ENCODE measurements at places on chromosomes 7 and 10. TPM values are rescaled to one million over a fixed set of nuclear protein-coding genes. Genes with fewer than 3 reads are reported as not detected.

DNA sequence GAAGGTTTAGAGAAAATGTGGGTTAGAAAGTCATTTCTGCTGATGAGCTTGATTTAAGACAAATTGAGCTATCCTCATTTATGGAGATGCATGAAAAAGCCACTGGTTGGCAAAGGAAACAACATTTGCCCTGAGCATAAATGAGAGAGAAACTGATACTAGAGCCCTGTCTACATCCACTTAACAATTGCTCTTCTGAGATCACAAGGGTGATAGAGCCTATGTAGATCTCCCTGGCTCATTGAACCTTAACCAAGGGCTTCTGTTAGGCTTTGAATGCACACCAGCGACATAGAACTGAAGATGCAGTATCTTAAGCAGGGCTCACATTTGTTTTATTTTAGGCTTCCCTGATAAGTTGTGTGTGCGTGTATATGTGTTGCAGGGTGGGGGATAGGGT is 35.0 kb downstream of the GPR141 start:
- DNase-seq, result no peak

The LRRD1 gene
- total RNA-seq, result not detected

- DNase-seq, result no peak
Measured at GRCh38 chr7:40804477-40805215, 669.8 kb downstream of the SUGCT start.

The NPC1L1 gene
- not detected for total RNA-seq

The MOGAT3 gene
- not detected for total RNA-seq

GRCh38 chr7:106641416-106641815 is 19.5 kb downstream of the CCDC71L start:
- DNase-seq, result no peak

The C10orf95 gene
- not detected for total RNA-seq

The DNA2 gene
- total RNA-seq, result 2.3 TPM

GRCh38 chr10:124251317-124252065 is 158.1 kb upstream of the CHST15 start:
- DNase-seq, result no peak

GRCh38 chr10:21732067-21732772 is 198.2 kb downstream of the MLLT10 start:
- DNase-seq, result peak; percentile 61

DNA sequence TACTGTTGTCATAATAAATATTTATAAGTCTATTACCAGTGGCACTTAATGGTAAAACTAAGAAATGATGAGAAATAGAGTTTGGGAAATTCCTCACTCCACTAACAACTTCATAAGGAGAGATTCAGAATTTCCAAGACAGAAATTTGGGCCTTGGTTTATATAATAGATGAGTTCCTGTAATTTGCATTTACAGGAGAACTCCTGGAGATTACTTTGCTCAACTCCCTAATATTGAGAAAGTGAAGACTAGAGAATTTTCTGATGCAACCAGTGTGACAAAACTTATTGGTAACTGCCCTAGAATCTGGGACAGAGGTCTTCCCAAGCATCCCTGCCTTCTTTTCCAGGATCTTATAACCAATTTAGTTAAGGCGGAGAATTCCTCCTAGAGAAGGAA is 49.1 kb upstream of the GSAP start:
- DNase-seq, result no peak

The RBP3 gene
- not detected for total RNA-seq

DNA sequence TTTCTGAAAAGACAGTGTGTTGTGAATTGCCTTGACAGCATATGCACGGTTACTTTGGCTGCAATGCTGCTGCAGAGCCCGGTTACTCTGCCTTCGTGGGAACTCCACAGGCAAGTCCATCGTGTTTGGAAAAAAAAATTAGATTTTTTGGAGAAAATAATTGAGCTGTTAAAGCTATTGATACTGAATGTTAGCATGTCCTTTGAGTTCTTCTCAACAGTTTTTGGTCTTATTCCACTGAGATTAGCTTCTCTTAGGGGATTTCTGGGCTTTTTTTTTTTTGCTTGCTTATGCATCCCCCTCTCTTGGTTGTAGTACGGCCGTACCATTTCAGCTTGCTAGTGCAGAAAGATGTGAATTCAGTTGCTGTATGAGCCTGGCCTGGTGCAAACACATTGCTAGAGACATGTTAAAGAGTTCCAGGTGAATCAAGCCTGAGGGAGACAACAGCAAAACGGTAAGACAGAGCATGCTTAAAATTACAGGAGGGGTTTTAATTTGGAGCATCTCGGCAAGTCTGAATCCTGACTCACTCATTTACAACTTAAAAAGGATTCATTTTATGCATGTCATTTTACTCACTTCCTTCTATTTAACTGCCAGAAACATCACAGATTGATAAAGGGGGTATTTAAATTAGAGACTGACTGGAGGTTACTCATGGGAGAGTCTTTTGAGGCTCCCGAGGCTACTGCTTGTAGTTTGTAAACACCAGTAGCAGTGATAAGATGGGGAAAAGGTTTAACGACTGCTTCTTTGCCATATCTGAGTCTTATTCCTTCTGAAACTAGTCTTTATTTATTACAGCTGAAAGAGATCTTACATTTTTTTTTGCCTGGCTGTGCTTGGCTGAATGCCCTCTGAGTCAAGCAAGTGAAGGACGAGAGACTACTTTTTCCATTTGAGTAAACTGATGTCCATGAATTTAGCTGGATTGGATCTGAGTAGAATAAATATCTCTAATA is 113.7 kb downstream of the CDK14 start:
- DNase-seq, result no peak

GRCh38 chr7:81691199-81691821 is 78.5 kb downstream of the HGF start:
- no peak for DNase-seq

GRCh38 chr7:49119706-49120105 is 195.4 kb downstream of the CDC14C start:
- no peak for DNase-seq

DNA sequence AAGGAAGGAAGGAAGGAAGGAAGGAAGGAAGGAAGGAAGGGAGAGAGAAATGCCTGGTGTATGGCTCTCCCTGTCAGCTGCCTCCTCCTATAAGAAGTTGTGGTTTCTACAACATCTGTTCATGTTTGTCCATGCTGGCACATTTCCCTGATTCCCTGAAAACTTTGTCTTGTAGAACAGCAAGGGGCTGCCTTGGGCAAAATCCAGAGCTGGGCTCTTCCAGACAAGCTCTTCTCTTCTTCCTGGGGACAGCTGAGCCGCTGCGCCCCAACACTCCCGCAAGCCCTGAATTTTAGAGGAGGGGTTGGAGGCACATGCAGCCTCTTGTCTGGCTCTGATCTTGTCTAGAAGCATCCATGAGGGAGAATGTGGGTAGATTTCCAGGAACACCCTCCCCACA is 282.0 kb upstream of the ADARB2 start:
- no peak for DNase-seq

The KCNIP2 gene
- total RNA-seq, result 0.39 TPM

GRCh38 chr10:89475591-89475998 is 59.8 kb downstream of the SLC16A12 start:
- no peak for DNase-seq

The PNLIPRP2 gene
- total RNA-seq, result not detected

GRCh38 chr10:28777911-28778310 is 100.6 kb downstream of the BAMBI start:
- DNase-seq, result no peak

- DNase-seq, result no peak
Measured at GRCh38 chr10:82668221-82668895, 793.4 kb downstream of the NRG3 start.

DNA sequence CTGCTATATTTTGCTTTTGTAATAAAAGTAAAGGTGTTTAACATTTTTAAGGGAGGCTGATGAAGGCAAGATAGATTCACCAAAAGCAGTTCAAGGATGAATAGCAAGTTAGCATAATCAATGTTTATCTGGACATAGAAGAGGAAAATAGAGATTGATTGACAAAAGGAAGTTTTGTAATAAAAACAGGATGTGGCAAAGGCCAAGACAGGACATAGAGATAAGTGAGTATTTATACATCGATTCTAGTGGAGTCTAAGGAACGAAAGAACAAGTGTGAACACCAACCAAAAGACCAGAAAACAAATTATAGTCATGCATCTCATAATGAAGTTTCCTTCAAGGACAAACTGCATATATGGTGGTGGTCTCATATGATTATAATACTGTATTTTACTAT is 123.8 kb downstream of the CCDC71L start:
- no peak for DNase-seq

GRCh38 chr7:95553939-95554338 is 42.4 kb downstream of the PDK4 start:
- no peak for DNase-seq

Measured in gastrocnemius medialis (tissue), 4 donors.